Stimulated activated CD8-positive, alpha-beta memory T cell treated with anti-CD3 and anti-CD28 coated beads, Interleukin-4, amount 100 ng/mL, for 1 hour (primary cell): ENCODE measurements at places on chromosomes 5 and 9.

GRCh38 chr9:85443190-85443598 is 298.6 kb downstream of the AGTPBP1 start:
- DNase-seq: no peak

DNA sequence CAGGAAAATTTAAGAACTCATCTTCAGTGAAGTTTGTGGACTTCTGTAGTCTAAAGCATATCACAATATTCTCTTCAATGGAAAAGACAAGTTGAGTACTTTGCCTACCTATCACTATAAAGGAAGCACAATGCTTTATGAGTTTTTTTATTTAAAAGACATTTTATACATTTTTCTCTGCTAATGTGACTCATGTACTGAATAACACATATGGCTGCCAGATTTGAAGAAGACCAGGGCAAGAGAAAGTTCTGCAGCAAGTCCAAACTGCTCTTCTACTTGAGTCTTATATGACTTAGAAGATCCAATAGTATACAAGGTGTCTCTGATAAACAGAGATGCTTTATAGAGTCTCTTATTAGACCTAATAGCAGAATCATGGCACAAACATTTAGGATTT is 978.4 kb downstream of the TLE4 start:
- DNase-seq: no peak

DNA sequence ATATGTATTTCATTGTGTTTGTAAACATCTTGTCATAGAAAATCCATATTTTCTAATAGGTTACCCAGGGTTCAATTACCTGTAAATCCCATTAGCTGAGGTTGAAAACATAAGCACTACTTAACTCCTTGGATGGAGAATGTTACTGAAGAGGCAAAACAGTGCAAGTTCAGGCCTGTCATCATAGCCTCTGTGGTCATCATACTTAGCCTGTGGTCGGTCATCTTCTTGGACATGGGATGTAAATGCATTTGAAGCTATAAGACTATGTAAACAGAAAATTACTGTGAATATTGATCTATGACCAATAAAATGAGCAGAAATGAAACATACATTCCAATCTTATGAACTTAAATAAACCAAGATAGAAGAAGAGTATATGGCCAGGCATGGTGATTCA is 164.7 kb downstream of the CHSY3 start:
- DNase-seq: no peak

DNA sequence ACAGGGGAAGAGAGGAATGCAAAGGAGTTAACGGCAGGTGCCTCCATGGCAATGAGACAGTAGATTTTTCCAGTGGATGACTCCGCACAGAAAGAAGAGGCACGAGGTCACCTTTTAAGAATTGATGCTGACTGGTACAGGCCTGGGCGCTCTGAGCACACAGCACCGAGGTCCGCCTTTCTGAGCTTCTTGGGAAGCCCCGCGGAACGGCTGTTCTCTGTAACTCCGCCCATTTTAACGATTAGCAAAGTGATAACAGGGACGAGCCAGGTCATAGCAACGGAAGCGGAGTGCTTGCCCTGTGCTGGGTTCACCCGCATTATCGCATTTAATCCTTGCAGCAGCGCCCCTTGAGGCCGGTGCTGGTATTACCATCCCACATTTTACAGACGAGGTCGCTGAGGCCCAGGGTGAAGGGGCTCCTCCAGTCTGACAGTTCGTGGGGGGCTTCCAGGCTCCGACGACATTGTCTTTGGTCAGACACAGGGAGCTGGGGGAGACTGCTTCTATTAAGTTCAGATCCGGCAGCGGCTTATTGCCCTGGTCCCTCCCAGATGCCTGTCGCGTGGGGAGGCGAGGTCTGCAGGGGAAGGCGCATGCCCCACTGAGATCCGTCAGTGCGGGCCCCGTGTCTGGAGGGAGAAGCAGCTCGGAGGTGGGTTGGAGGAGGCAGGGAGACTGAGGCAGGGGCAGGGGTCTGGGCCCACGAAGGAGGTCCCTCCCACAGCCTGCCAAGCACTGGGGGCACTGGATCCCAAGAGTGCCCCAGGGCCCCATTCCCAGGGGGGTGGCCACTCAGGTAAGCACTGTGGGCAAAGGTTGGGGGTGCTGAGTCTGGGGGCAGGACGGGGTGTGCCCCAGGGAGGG is 22.3 kb upstream of the HMCN2 start:
- DNase-seq: peak; percentile 67

GRCh38 chr9:7859701-7860334 is 60.2 kb upstream of the DMAC1 start:
- no peak for DNase-seq

DNA sequence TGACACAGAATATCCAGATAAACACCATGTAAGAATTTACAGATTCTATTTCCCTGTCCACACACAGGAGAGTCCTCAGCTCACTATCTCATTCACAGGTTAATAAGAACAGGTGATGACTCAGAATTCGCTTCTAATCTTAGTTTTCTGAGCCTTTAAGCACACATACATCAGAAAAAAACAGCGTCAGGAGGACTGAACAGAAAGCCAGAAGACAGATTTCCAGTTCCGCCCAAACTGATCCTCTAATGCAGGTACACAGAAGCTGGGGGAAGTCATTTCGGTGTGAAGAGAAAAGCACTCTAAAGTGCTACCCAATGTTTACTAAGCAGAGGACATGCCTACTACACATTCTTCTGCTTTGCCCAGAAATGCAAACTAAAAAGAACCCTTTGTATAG is 1.6 kb downstream of the CEMIP2 start:
- DNase-seq: no peak

DNA sequence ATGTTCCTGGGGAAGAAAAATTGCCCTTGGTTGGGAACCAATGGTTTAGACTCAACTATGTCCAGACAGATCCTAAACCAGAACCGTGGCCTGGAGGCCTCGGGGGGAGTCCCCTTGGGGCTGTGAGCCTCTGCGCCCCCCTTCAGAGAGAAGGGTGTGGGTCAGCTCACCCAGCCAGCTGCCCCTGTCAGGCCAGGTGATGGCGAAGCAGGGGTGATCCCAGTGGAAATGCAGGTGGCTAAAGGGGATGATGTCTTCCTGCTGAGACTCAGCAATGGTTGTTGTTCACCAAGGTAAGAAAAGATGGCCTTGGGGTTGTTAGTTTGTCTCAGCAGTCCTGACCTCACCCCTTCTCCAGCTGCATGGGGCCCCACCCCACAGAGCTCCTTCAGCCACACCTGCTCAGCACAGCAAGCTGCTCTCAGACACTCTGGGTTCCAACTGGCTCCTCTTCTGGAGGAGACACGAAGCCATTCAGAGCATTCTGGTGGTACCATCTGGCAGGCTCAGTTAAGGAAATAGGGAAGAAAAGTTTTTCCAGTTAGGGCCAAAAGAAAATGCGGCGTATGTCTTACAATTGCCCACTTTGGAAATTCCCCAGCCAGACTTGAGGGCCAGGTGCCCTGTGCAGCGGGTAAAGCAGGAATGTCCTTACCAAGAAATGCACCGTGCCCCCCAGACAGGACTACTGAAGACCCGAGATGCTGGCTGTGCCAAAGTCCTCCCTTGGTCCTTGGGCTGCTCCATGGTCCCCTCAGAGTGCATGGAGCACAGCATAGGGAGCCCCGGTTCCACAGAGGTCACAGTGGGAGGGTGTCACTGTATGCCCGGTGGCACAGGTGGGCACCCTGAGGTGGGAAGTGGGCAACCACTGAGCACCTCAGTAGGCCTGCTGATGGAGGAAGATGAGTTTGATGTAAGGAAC is 90.2 kb downstream of the NSUN2 start:
- no peak for DNase-seq

DNA sequence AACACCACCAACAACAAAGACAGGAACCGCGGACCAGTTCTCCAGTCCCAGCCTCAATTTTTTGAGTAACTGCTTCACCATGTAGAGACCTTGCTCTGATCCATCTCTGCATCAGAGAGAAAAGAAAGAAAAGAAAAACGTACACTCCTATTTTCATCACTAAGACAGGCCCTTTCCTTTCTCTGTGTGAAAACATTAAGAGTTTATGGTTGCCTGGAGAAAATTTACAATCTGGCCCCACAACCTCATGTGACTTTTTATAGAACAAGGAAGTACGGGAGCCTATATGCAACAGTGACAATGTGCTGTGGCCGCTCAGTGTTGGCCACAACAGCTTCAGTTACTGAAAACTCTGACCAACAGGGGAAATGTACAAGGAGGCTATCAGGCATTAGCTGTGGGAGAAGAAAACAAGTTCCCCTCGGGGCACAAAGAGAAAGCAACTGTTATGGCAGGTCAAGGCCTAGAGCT is 272.9 kb upstream of the PTGER4 start:
- DNase-seq: no peak

- no peak for DNase-seq
These were observed 7.7 kb downstream of the B4GALT7 start for GRCh38 chr5:177607452-177608192.

- no peak for DNase-seq
These were observed 48.2 kb downstream of the TNFAIP8 start for GRCh38 chr5:119404033-119404432.

DNA sequence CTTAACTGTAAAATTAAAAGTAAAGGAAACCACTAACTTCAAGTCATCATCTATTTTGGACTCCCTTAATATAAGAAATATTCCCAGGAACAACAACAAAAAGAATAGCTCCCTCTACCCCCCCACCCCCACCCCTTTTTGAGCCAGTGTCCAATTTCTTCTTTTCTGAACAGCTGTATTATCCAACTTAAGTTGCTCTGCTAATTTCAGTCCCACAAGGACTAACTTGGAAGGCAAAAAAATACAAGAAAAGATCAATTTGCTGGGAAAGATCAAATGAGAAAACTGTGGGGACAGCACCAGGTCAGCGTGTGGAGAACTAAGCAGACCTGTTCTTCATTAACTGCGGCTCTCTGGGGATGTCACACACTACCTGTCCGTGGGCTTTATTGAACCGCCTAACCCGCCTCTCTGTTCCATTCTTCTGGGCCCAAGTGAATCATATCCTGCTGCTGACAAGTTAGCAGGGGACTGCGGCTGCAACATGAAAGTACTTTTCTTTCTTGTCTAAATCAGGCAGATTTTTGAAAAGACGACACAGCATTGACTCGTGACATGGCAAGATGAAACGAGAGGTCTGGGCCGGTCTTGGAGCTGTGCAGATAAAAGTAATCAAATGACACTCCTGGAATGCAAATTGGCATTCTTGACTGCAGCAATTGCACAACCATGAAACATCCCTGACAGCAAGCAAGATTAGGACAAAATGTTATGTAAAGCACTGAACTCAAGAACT is 2.7 kb downstream of the BNC2 start:
- DNase-seq: no peak

GRCh38 chr5:63201738-63202137 is 623.1 kb downstream of the LRRC70 start:
- DNase-seq: no peak
